ENCODE measurements at places on chromosomes 4 and X.

GRCh38 chrX:54482839-54483593, 13.0 kb downstream of the FGD1 start:
- DNase-seq = no peak

DNA sequence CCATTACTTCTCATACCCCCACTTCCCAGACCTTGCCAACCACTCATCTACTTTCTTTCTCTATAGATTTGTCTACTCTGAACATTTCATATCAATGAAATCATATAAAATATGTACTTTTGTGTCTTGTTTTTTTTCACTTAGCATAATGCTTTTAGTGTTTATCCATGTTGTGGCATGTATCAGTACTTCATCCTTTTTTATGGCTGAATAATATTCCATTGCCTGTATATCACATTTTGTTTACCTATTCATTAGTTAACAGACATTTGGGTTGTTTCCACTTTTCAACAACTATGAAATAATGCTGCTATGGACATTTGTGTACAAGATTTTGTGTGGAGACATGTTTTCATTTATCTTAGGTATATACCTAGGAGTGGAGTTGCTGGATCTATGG, 324.1 kb downstream of the OPHN1 start:
- no peak for DNase-seq

GRCh38 chrX:24676403-24677024, 17.2 kb upstream of the POLA1 start:
- DNase-seq = no peak

DNA sequence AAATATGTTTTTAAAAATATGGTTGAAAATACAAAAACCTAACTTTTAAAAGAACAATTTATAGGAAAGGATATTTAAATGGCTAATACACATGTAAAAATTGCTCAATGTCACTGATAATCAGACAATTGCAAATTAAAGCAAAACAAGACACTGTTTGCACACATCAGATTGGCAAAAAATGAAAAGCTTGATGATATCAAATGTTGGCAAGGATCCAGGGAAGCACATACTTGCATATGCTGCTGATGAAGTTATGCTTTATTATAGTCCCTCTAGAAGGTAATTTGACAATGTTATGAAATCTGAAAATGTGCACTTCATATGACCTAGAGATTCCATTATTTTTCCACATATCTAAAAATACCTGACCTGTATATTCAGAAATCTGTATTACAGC, 45.7 kb upstream of the EPGN start:
- no peak for DNase-seq

- no peak for DNase-seq
Measured at GRCh38 chr4:36722986-36723385, 441.6 kb downstream of the DTHD1 start.

- no peak for DNase-seq
Measured at GRCh38 chr4:8043596-8043995, 103.9 kb upstream of the AFAP1 start.

DNA sequence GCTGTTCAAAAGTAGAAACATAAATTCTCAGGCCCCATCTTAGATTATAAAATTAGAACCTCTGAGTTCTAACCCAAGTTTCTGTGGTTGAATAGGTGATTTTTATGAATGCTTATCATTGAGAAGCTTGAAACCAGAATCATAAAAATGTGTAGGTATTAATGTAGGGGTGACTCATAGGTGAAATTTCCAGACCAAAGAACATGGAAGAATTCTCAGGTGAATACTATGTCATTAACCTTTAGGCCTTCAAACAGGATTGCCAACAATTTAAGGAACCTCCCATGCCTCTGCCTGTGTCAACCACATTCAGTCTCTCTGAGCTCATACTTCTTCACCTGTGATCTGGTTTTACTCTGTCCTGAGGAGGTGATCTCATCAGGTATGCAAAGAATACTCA, 177.8 kb downstream of the NPFFR2 start:
- DNase-seq = no peak

- no peak for DNase-seq
Measured at GRCh38 chrX:109844986-109845385, 111.9 kb upstream of the ACSL4 start.

DNA sequence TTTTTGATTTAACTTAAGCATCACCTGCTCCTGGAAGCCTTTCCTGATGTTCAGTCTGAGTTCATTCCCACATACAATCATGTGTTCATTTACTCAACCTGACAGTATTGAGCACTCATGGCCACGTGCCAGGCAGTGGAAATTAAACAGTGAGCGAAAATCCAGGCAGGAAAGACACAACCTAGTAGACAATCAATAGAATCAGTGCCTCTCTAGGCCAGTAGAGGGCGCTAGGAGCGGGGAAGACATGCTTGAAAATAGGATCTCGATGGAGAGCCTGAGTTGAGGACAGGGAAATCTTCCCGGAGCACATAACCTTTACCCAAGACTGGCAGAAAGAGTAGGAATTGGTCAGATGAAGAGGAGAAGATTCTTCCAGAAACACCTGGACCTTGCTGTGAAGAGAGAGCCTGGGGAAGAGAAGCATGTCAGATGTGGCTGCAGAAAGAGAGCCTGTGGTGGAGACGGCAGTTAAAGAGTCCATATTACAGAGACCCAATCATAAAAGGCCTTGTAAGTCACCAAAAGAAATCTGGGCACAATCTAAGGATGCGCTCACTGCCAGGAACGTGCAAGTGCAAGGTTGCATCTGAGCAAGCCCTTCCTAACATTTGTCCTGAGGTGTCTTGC, 103.5 kb downstream of the LDB2 start:
- DNase-seq = no peak

All from activated CD8-positive, alpha-beta memory T cell treated with anti-CD3 and anti-CD28 coated beads for 48 hours (primary cell).